ENCODE measurements at places on chromosomes 5 and 9.

DNA sequence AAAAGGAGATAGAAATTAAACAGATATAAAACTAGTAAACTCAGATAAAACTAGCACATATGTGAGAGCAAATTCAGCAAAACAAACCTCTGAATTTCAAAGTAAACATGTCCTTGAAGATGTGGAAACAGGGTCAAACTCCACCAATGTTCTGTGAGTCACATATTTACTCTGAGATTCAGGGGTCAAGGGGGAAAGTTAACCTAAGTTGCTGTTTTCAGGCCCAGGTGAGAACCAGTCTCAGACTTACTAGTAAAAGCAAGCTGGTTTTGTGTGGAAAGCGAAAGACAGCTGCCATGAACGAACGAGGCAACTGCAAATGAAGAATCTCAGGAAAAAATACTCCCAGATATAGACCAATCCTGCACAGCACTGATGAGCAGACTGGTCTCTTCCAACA is 29.0 kb downstream of the PSMB7 start:
- DNase-seq = no peak

DNA sequence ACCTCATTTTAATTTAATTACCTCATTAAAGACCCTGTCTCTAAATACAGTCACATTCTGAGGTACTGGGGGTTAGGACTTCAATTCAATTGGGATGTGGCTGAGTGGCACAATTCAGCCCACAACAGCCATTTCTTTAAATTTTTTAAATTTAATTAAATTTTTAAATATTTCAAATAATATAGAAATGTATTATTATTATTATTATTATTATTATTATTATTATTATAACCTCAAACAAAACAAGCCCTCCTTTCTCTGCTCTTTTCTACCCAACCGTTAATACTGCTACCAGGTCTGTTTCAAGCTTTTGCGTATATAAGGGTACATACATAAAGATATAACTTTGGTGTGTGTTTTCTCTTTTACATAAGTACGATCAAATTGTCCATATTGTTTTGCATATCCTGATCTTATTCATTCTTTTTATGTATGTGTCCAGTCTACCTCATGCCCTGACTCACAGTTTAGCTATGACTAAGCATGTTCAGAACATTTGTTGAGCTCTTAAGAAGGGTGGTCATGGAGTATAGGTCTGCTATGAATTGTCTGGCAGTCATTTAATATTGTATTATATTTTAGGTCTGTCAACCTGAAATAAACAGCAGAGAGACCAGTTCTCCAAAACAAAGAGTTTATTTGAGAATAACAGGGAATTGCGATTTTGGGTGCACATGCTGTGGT is 16.1 kb upstream of the RAB14 start:
- no peak for DNase-seq

GRCh38 chr5:60598424-60598823 is 101.5 kb downstream of the DEPDC1B start:
- no peak for DNase-seq

GRCh38 chr5:169305366-169305765 is 4.4 kb upstream of the SLIT3 start:
- no peak for DNase-seq

DNA sequence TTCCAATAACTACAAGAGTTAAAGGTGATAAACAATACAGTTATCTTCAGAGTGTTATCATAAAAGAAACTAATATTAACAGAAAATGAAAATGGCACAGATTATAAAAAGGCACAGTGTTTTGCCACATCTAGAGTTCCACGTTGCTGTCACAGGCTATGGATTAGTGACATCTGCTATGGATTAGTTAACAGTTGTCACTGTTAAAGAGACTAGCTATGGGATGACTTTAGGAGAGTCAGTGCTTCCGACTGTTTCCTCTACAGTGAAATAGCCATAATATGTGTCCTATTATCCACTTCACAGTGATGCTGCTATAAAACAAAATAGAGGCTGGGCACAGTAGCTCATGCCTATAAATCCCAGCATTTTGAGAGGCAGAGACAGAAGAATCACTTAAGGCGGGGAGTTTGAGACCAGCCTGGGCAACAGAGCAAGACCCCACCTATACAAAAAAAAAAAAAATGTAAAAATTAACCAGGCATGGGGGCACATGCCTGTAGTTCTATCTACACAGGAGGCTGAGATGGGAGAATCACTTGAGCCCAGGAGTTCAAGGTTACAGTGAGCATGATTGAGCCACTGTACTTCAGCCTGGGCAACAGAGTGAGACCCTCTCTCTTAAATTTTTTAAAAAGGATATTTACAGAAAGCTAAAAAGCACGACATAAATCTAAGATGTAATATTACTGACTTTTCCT is 19.7 kb downstream of the MAPKAP1 start:
- DNase-seq = no peak

DNA sequence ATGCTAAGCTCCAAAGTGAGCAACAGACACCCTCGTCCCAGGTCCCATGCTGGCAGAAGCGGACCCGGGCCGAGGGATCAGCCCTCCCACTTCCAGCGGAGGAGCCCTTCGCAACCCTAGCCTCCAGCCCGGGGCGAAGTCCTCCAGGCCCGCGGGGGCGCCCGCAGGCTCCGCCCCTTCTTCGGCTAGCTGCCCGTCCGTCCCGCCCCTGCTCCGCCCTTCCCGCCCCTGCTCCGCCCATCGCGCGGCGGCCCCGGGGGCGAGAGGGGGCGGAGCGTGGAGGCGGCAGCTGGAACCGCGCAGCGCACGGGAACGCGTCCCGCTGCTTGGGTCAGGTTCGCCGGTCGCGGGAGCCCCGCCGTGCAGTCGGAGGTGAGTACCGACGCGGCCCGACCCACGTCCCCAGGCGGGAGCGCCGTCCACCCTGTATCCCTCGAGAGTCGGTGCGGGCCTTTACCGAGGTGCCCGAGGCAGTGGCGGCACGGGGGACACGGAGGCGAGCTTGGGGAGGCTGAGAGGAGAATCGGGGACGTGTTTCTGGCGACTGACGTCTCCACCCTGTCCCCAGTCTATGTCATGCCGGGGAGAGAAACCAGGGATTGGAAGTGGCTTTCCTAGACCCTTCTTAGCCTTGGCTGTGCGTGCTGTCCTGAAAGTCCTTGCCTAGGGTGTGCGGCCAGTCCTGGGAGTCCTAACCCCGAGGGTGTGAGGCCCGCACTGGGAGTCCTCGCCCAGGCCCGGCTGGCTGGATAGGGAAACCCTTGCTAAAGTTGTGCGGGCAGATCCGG is at the start of gene ACO1:
Gene ACO1 (plus strand): TSS at position 280 of the 788 bp plus-strand sequence. CDS start 20,864 bp downstream, outside the sequence.
- DNase-seq = peak; percentile 52

DNA sequence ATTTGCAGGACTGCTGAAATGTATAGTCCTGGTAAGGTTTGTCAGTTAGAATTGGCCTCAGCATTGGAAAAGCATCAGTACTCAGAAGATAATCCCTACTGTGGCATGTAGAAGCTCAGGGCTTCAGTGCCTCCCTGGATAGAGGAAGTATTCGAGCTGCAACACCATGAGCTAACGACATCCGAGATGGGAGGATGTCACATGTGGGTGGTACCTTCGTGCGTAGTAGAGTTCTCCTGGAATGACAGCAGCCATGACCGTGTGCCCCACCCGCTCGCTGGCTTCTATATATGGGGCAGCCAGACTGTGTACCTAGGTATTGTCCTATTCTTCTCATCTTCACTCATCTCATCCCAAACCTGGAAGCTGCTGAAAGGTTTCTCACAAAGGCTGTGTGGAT is 345.8 kb upstream of the KLF9 start:
- no peak for DNase-seq

GRCh38 chr5:142491270-142491669 is 166.4 kb upstream of the SPRY4 start:
- DNase-seq = no peak

DNA sequence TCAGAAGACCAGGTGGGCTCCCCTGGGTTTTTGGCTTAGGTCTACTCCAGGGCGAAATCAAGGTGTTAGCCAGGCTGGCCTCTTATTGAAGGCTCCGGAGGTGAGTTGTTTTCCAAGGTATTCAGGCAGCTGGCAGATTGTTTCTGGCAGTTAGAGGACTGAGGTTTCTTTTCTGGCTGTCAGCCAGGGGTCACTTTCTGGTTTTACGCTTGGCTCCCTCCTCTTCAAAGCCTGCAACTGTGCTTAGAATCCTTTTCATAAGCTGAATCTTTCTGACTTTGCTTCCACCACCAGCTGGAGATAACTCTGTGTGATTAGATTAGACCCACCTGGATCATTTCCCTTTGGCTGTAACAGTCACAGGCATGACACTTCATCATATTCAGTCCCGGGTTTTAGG is 24.6 kb downstream of the RFK start:
- DNase-seq = peak; percentile 13

GRCh38 chr9:113738893-113739604 is 137.1 kb upstream of the ZNF618 start:
- DNase-seq = no peak

DNA sequence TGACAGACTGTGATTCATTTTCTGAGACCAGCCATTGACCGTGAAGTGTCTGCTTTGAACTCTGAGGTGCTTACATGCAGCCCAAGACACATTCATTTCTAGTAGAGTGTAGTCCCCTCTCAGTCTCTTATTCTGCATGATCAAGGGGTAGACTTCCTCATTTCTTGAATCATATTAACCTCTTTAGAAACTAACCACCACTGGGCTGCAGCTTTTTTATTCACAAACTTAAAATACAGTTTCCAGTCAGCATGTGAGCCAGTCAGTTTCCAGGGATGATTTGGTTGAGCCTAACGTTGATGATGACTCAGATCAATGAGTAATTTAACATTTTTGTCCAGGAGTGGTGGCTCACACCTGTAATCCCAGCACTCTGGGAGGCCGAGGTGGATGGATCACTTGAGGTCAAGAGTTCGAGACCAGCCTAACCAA is 59.2 kb downstream of the OTULIN start:
- no peak for DNase-seq

- no peak for DNase-seq
Observed at GRCh38 chr9:127931092-127931881, 710 bp upstream of the PIP5KL1 start.

DNA sequence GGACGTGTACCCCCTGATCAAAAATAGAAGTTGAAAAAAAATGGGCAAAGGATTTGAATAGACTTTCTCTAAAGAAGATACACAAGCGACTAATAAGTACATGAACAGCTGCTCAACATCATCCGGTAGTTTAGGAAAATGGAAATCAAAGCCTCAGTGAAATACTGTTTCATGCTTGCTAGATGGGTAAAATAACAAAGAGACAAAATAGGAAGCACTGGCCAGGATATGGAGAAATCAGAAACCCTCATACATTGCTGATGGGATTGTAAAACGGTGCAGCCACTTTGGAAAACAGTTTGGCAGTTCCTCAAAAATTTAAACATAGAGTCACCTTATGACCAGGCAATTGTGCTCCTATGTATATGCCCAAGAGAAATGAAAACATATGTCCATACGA is 65.0 kb upstream of the SUB1 start:
- DNase-seq = no peak

DNA sequence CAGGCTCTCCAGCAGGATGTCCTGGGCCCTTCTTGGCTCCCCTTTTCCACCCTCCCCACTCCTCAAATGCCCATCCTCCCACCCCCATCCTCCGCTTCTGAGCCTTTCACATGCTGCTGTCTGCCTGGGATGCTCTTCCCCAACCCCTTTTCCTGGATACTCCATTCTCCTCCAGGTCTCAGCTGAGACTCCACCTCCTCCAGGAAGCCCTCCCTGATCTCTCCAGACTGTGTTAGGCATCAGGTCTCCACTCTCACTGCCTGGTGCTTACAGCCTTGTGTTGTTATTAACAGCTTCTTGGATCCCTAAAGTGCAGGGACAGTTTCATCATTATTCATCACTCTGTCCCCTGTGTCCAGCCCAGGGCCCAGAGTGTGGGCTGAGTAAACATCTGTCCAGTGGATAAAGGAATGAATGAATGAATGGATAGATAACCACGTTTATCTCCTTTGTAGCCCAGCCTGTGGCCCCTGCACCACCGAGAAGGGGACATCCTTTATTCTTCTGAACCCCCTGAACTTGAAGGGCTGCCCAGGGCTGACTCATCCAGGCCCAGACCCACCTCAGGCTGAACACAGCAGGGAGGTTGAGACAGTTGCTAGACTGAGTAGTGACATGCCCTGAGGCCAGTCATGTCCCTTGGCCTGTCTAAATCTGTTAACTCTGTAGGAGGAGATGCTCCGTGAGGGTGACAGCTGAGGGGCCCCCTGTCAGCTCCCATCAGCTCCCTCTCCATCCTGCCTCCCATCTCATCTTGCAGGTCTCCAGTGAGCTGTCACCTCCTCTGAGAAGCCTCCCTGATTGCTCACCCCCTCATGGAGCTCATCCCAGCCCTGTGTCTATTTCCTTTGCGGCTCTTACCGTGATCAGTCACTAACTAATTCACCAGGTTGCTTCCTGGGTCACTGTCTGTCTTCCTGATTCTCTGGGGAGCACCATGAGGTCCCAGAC is 14.6 kb upstream of the LAMC3 start:
- DNase-seq = no peak

GRCh38 chr5:133340002-133340755 is 272.2 kb downstream of the FSTL4 start:
- no peak for DNase-seq

DNA sequence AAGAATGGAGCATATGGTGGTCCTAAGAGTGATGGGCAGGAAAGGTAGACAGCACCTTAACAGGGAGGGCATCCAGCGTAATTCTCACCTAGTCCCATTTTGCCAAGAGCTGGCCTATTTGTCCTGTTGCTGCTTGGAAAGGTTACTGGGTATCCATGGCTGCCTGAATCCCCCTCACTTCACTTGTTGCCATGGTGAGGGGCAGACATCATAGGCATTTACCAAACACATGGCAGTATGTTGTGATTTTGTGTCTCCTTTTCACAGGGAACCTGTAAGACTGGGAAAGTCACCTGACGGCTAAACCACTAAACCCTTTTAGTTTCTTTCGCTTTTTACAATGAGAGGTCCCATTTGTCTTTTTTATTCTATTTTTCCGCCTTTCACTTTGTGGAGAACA is 227.1 kb downstream of the CD180 start:
- DNase-seq = no peak

- DNase-seq = peak; percentile 48
Observed at GRCh38 chr9:20760246-20760891, 76.3 kb downstream of the FOCAD start.

GRCh38 chr5:112917453-112917995 is 4.5 kb downstream of the REEP5 start:
- DNase-seq = no peak

- DNase-seq = no peak
Observed at GRCh38 chr5:145237843-145238242, 597.3 kb downstream of the PRELID2 start.

DNA sequence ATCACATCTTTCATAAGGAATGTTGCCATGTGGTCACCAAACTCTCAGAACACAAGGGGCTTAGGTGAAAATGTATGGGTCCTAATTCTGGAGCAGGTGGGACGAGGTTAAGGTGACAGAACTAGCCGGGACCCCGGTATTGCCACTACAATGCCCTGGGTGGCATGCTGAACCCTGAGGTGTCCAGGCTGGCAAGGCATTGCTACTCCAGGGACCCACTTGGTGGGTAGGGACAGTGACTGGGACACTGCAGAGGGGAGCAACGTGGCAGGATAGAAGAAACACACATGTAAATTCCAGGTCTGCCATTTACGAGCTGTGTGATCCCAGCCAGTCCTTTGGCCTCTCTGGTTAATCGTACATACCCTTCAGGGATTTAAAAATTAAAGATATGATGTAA is 206.9 kb upstream of the MVB12B start:
- no peak for DNase-seq

- no peak for DNase-seq
Observed at GRCh38 chr9:111886983-111887718, 9.5 kb upstream of the UGCG start.
